ENCODE measurements at places on chromosomes 6 and 20.

DNA sequence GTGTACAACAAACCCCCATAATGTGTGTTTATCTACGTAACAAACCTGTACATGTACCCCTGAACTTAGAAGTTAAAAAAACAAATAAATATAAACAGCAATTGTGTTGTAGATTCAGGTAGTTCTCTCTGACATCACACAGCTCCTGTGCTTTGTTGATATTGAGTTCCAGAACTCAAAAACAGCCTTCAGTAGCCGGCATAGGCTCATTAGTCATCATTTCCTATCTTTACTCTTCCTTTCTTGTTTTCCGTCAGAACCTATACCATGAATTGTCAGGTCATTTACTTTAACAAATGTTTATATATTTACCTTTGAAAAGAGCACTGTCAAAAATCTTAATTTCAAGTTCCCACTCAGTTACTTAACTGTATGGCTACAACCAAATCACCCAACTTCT, 88.8 kb downstream of the ADTRP start:
- DNase-seq, result no peak

- DNase-seq, result no peak
These were observed 28.8 kb upstream of the IL17A start for GRCh38 chr6:52157301-52157941.

GRCh38 chr6:103107985-103108384, 1714.5 kb downstream of the GRIK2 start:
- DNase-seq, result no peak

DNA sequence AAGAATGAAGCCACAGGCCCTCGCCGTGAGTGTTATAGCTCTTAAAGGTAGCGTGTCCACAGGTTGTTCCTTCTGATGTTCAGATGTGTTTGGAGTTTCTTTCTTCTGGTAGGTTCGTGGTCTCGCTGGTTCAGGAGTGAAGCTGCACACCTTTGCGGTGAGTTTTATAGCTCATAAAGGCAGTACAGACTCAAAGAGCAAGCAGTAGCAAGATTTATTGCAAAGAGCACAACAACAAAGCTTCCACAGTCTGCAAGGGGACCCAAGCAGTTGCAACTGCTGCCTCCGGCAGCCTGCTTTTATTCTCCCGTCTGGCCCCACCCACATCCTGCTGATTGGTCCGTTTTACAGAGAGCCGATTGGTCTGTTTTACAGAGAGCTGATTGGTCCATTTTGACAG, 5.2 kb downstream of the HIVEP1 start:
- DNase-seq, result no peak

- no peak for DNase-seq
These were observed 136.2 kb upstream of the TAB2 start for GRCh38 chr6:149181304-149181703.

GRCh38 chr20:59645761-59646171, 41.4 kb downstream of the PHACTR3 start:
- no peak for DNase-seq

- DNase-seq, result no peak
These were observed 4.8 kb upstream of the SRSF12 start for GRCh38 chr6:89122625-89123024.

DNA sequence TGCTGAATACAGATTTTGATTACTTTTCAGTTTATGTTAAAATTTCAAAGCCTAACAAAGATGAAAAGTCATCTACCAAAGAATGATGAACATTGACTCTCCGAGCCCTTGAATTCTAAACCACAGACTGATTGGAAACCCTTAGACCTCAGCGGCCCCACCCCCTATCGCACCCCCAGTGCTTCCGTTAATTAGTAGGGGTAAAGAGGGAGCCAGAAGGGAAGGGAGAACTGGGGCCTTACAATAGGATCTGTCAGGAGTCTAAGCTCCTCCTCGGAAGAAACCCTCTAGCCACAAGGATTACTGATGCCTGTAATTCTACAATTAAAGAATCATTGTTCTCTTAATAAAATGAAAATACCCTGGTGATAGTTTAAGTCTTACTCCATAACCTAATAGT, 79.7 kb upstream of the JARID2 start:
- DNase-seq, result no peak

- DNase-seq, result no peak
These were observed 336.6 kb downstream of the PREX1 start for GRCh38 chr20:48490961-48491831.

DNA sequence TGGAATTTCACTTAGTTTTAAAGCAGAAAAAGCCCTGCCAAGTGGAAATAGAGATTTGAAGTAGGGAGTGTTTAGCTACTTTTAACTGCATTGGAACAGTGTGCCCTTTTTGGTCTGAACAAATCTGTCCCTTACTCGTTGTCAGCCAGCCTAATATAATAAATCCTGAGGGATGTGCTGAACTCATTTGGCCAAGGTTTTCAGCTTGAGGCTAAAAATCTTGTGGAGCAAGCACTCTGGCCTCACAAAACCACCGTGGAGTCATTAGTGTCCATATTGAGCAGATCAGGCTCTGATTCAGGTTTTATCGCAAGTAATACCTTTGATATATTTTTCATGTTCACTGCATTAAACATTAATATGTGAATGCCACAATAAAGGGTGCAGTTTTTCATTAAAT, 383.5 kb downstream of the FRK start:
- no peak for DNase-seq

DNA sequence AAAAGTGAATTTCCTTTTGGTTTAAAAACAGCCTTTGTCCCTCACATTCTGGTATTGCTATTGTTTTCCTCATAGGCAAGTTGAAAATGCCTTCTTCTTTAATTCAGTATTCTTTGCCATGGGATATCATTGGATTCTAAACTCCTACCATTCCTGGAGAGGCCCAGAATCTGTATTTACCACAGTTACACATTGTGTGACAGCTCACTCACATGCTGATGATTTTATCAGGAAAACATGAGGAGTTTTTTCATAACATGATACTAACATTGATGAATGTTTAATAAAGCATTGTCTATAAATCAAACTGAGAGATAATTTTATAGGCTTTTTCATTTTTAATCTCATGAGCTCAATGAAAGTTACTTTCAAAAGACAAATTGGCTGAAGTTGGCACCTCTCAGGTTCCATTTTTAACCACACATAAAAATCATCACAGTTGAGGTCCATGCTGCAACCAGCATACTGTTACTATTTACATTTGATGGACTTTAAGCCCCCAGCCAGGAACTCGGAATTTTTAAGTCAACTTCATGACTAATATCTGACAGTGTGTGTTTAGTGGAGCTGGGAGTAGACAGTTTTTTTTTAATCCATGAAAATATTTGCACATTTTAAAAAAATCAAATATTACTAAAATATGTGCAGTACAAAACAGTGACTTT, 82.8 kb downstream of the FAM83B start:
- DNase-seq, result no peak

- no peak for DNase-seq
These were observed 427.9 kb downstream of the QKI start for GRCh38 chr6:163842467-163842866.

Measured in activated CD4-positive, alpha-beta T cell treated with anti-CD3 and anti-CD28 coated beads for 4 hours (primary cell).